ENCODE measurements at places on chromosomes 7 and 10.

DNA sequence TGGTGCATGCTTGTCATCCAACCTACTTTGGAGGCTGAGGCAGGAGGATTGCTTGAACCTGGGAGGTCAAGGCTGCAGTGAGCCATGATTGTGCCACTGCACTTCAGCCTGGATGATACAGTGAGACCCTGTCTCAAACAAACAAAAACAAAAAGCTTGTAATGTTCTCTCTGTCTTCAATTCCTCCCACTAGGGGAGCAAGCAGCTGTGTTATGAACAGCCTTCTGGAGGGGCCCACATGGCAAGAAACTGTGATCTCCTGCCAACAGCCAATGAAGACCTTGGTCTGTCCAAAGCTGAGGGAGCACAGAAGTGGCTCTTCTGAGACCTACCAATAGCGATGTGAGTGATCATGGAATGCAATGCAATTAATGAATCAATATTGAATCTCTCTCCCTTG, 229.2 kb downstream of the SEC23IP start:
- no peak for DNase-seq

- peak; percentile 44 for DNase-seq
Observed at GRCh38 chr10:103416436-103417147, 20.2 kb downstream of the PDCD11 start.

DNA sequence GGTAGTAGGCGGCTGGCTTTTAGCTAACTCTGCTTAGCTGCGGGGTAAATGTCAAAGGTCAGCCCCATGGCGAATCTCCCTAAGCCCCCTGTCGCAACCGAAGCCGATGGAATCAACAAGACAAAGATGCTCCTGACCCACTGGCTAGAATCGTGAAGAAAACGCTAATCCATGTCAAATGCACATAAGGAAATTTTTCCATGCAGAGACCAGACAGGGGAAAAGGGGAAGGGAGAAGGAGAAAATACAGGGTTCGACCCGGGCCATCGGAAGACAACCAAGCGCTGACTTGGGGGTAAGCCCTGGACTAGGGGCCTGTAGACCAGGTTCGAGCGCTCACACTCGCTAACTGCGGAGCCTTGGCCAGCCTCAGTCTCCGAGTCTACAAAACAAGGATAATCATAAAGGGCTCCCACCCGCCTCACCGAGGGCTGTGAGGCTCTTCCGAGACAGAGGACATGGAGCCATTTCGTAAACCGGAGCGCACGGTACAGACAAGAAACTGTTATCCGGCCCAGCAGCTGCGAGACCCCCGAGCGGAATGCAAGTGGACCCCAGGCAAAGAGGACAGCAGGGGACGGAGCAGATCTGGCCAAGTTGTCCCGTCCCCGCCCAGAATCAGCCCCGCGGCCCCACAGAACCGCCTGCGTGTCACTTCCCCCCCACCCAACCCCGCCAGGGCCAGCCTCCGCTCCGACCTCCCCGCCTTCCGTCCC, 507 bp downstream of the SAR1A start:
- no peak for DNase-seq

- DNase-seq, result no peak
Observed at GRCh38 chr7:103538964-103539709, 93.1 kb upstream of the SLC26A5 start.

GRCh38 chr7:127666602-127667001, 14.6 kb downstream of the SND1 start:
- DNase-seq, result no peak

Measured in CD4-positive, alpha-beta T cell treated with Interferon gamma for 1 hour (primary cell).